NCI-H2107 (cell line): ENCODE measurements at places on chromosomes 2 and 18.

DNA sequence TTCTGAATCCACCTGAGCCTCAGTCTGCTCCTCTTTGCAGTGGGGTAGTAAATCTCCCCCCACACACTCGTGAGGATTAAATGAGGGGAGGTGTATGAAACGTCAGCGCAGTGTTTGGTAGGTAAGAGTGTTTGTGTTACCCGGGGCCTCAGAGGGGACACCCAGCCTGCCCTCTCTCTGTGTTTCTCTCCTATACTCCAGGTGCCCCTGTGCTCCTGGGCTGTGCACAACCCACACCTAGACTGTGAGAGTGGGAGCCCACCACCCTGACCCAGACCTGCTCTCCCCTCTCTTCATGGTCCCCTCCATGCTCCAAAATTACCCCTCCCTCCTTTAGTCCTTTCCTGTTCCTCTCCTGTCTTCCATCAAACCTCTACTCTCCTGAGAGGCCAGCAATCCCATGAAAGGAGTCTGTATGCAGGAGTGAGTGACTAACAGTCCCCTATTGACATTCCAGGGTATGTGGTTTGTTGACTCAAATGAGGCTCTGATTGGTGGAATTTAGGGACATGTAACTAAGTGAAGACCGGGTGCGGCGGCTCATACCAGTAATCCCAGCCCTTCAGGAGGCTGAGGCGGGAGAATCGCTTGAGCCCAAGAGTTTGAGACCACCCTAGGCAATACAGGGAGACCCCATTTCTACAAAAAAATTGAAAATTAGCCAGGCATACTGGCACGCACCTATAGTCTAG, 10.4 kb downstream of the CIB4 start:
- DNase-seq = no peak

DNA sequence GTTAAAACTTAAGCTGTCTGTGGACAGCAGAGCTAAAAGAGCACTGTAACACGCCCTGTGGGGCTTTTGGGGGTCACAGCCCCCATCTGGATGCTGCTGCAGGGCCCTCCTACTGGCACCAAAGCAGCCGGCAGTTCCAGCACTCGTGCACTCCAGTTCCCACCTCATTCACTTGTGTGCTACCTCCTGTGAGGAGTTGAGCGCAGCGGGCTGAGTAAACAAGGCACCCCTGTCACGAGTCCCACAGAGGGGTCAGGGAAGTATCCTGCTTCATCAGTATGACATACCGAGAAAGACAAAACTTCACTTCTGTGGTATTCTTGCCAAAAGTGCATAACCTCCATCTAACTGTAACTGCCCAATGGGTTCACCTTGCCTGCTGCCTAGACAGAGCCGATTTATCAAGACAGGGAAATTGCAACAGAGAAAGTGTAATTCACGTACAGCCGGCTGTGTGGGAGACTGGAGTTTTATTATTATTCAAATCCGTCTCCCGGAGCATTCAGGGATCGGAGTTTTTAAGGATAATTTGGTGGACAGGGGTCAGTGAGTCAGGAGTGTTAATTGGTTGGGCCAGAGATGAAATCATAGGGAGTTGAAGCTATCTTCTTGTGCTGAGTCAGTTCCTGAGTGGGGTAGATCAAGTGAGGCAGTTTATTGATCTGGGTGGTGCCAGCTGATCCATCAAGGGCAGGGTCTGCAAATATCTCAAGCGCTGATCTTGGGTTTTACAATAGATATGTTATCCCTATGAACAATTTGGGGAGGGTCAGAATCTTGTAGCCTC, 41.6 kb downstream of the TMEM17 start:
- DNase-seq = no peak

- DNase-seq = no peak
Observed at GRCh38 chr2:164504253-164504652, 117.0 kb downstream of the GRB14 start.

GRCh38 chr2:74205596-74205995, 7.2 kb downstream of the MTHFD2 start:
- DNase-seq = peak; percentile 8

GRCh38 chr18:38115201-38115600, 549.6 kb upstream of the CELF4 start:
- no peak for DNase-seq

- DNase-seq = no peak
Observed at GRCh38 chr2:191650896-191651773, 26.8 kb upstream of the NABP1 start.

DNA sequence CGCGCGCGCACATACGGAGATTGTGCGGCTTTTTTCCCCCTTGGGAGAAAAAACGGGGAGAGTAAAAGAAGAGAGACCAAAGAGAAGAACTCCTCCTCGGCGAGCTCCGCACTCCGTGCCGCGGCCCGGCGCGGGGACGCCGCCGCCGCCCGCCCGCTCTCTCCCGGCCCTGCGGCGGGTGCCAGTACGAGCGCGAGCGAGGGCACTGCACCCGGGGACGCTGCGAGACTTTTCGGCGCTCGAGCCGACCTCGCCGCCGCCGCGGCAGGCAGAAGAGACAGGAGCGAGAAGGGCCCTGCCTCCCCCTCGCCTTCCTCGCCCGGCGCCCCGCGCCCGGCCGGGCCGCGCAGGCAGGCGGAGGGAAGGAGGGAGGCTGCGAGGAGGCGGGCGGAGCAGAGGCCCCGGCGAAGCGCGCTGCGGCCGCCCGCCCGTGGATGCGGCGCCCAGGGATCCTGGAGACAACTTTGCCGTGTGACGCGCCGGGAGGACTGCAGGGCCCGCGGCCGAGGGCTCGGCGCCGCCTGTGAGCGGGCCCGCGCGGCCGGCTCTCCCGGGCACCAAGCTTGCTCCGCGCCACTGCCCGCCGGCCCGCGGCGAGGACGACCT, 857 bp upstream of the INHBB start:
- DNase-seq = no peak

GRCh38 chr18:10322435-10322834, 132.0 kb upstream of the APCDD1 start:
- DNase-seq = no peak

DNA sequence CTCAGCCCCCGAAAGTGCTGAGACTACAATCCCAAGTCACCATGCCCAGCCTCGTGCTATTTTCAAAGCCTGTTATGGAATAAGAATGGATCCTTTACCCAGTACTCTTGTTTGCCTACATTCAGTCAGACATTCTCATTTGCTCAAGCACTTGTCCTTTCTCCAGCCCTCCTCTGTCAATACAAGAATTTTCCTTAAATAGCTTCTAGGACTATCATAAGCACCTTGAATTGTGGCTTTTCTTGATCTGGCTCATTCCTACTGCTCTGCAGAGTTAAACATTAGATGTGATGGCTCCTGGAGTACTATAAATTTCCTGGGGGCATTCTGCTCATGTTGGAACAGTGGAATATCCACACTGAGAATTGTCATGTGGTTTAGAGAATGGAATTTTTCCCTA, 506.1 kb downstream of the ARHGAP15 start:
- DNase-seq = no peak

DNA sequence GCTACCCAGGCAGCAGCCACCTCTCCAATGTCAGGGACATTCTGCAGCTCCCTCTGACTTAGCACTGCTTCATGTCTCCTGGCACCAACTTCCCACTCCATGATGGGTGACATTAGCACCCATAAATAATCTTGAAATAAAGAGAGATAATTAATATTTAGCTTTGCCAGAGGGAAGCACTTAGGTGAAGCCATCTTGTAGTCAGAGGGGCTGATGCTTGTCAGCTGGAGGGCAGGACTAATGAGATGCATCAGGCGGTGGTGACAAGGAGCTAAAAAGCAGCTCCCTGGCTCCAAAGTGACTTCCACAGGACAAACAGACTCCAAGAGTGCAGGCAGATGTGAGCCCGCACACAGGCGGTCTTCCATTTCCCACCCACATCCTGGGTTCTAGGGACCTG, 153.0 kb upstream of the ID2 start:
- no peak for DNase-seq

- no peak for DNase-seq
Observed at GRCh38 chr2:128380961-128381938, 62.6 kb upstream of the HS6ST1 start.

DNA sequence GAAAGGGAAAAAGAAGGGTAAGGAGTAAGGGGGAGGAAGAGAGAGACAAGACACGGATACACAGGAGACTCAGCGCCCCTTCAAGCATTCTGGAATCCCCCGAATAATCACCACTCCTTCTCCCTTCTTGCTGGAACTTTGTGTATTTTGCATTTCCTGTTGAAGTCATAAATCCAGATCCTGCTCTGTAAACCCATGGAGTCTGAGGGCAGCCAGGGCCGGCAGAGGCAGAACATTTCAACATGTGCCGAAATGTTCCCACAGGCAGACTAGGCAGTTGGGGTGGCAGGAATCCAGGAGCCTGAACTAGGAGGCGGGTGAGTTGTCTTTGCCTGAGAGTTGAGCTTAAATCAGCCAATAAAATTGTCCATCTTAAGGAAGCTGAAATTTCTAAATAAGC, 193.1 kb downstream of the SH3RF3 start:
- no peak for DNase-seq

- no peak for DNase-seq
Observed at GRCh38 chr2:160837416-160837815, 322.8 kb upstream of the TANK start.

- no peak for DNase-seq
Observed at GRCh38 chr2:25816249-25816648, 62.0 kb downstream of the ASXL2 start.

GRCh38 chr18:67496469-67496868, 20.1 kb downstream of the DSEL start:
- DNase-seq = no peak

- DNase-seq = no peak
Observed at GRCh38 chr18:23528580-23529472, 25.5 kb downstream of the RMC1 start.

DNA sequence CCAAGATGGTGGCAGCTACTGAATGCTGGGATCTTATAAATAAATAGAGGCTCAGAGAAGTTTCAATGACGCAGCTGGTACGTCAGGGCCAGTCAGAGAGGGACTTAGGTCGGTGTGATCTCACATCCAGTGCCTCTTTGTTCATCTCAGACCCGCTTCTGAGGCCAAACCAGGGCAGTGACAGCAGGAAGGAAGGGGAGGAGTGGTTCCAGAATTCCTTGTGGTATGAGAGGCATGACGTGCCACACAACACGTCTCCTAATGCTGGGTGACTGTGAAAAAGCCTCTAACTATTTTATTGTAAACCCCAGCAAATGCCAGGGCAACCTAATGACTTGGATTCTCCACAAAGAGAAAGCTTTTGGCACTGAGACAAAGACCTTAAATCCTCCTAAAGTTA, 423.3 kb downstream of the LPIN1 start:
- DNase-seq = no peak

- DNase-seq = no peak
Observed at GRCh38 chr2:20422402-20423271, 24.2 kb upstream of the RHOB start.

DNA sequence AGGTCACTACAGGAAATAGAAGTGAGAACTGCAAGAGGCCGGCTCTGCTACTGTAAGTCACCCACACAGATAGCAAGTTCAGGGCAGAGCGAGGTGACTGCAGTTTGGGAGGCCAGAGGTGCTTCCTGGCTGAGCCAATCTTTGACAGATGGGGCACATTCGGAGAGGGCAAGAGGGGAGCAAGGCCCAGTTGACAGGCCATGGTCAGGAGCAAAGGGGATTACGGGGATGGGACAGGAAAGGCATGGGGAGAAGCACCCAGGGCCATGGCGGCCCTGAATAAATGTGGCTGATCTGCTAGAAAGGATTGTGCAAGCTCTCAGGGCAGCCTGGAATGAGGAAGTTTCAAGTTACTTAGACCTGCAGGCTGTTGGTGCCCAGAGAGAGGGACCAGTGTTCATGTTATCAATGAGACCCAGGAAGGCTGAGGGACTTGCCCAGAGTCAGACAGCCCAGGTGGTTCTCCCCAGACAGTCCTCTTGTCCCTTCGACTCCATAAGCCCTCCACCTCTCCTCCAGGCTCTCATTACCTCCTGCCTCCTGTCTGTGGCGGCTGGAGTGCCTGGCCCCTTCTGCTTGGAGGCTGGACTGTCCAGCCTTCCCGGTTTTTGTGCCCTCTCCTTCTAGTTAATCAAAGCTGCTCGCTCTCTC, 123.3 kb downstream of the CTIF start:
- peak; percentile 60 for DNase-seq

- no peak for DNase-seq
Observed at GRCh38 chr2:144126302-144126701, 393.6 kb downstream of the ZEB2 start.

DNA sequence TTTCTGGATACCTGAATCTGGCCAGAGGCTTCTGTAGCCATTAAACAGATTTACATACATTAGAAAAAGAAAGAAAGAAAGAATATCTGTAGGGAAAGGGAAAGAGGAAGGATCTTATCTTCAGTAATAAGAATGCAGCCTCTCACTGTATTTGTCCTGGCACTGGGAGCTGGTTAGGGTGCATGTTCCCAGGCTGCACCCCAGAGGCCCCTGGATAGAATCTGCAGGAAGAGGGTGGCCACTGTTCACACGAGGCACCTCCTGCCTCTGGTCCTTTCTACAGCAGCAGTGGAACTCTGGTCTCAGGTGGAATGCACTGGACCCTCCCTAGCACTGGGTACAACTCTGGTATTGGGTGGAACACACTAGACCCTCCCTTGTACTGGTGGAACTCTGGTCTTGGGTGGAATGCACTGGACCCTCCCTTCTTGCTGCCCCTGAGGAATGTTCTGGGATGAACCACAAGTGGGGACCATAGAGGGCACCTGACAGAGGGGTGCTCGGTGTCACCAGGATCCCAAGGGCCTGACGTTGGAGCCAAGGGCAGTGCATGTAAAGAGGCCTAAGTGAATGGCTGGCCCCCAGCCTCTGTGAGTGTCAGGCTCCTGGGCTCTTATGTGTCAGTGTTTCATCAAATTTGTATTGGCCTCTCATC, 27.4 kb upstream of the PXDN start:
- no peak for DNase-seq

- DNase-seq = no peak
Observed at GRCh38 chr2:25328152-25329085, 13.3 kb downstream of the DNMT3A start.

DNA sequence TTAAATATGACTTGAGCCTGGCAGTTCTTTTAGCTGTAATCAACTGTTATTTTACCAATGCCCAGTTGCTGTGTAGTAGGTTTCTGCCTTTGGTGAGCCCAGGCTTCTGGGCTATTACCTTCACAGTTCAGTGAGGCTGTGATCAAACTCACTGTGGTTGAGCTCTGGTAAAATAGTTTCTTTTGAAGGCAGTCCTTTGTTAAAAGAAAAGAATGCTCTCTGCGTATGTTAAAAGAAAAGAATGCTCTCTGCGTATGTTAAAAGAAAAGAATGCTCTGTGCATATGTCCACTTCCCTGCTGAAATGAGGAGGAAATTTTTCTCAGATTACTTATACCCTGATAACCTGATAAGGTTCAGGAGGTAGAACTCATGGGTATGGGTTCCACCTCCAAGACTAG, 244.3 kb downstream of the RNF144A start:
- no peak for DNase-seq
